ENCODE measurements at places on chromosomes 2 and 18.

GRCh38 chr2:133919285-133919684 lies 334.6 kb upstream of the MGAT5 start:
- DNase-seq: no peak

GRCh38 chr2:221480163-221480562 lies 91.9 kb downstream of the EPHA4 start:
- DNase-seq: no peak

DNA sequence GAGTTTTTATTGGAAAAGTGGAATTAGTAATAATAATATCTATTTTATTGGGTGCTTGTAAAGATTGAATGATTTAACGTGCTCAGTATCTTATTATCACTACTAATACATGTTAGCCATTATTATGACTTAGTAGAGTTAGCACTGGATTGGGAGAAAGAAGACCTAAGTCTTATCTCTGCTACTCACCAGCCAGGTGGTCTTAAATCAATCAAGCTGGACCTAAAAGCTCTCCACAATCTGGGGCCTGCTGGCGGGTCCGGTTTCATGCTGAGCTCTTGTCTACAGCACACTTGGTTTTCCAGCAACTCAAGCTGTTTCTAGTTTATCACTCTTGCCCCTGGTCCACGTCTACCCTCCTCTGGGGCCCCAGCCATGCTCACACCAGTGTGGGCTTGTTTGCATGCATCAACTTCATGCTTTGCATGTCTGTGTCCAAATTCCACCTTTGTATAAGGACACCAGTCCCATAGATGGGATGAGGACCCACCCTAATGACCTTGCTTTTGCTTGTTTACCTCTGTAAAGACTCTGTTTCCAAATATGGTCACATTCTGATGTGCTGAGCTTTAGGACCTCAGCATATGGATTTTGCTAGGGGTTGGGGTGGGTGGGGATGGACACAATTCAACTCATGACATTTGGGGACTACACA lies 363.1 kb downstream of the LPIN1 start:
- DNase-seq: no peak

- no peak for DNase-seq
Measured at GRCh38 chr2:73050121-73050545, 21.4 kb downstream of the SFXN5 start.
